ENCODE measurements at places on chromosomes 7 and 10.

GRCh38 chr10:129601737-129602136, 134.7 kb downstream of the MGMT start:
- no peak for DNase-seq
- H3K4me3 ChIP-seq: no peak overlapping the region
- H3K36me3 ChIP-seq: peaks cover 30% of the 10 kb centered on the region
- peaks cover 6% of the 10 kb centered on the region for H3K4me1 ChIP-seq
- no peak overlapping the region for H3K27ac ChIP-seq

GRCh38 chr7:124810605-124811004, 45.0 kb upstream of the GPR37 start:
- H3K27me3 ChIP-seq: peaks cover 20% of the 10 kb centered on the region
- no peak for DNase-seq
- no peaks in the 10 kb centered on the region for H3K4me1 ChIP-seq
- H3K36me3 ChIP-seq: no peaks in the 10 kb centered on the region
- H3K4me3 ChIP-seq: no peak overlapping the region

- peak; percentile 43 for DNase-seq
- H3K27me3 ChIP-seq: no peaks in the 10 kb centered on the region
- H3K36me3 ChIP-seq: peaks cover 40% of the 10 kb centered on the region
- H3K4me1 ChIP-seq: peaks cover 43% of the 10 kb centered on the region
Measured at GRCh38 chr7:103343758-103344452, 662 bp downstream of the DNAJC2 start.

DNA sequence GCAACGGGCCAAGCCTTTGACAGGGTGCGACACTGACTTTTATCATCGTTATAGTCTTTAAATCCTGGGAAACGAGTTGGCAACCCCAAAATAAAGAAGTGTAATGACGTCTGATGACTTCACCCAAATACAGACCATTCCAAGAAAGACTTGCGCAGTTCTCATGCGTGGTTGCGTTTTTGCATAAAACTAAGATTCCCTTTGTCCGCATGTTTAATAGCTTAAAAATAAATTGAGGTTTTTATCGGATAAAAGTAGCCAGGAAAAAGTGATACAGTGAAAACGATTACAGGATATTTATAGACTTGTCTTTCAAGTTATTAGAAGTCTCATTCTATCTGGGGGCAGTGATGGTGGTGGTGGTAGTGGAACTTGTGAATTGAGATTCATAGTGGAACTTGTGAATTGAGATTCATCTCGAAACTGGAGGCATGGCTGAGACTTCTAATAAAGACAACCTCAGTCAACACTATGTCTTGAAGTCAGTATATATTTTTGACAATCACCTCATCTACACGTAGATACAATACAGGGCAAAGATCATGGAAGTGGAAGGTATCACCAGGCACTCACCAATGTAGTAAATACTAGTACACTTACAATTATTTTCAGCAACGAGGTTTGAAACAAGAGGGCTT, 1.2 kb upstream of the NAMPT start:
- peak overlapping the region; percentile 97 for H3K4me3 ChIP-seq
- H3K36me3 ChIP-seq: peaks cover 32% of the 10 kb centered on the region
